Daoy (cell line): ENCODE measurements at places on chromosomes 3 and 15. TPM values are rescaled to one million over a fixed set of nuclear protein-coding genes. Genes with fewer than 3 reads are reported as not detected.

ZPLD1 gene
- total RNA-seq = 0.06 TPM in 1 of 2 replicates, not detected in the other

UPK1B gene
- total RNA-seq = not detected in 2 replicates

GRCh38 chr3:119883461-119884160 lies 101.7 kb downstream of the NR1I2 start:
- no peak for DNase-seq

- no peak for DNase-seq
These were observed 1144.2 kb downstream of the ROBO2 start for GRCh38 chr3:78183906-78184599.

GRCh38 chr15:98841419-98841970 lies 166.1 kb downstream of the PGPEP1L start:
- no peak for DNase-seq
